ENCODE measurements at places on chromosomes 2 and 18.

GRCh38 chr18:3427944-3428343 is 22.0 kb upstream of the TGIF1 start:
- DNase-seq, result no peak

- no peak for DNase-seq
Observed at GRCh38 chr2:191885098-191885497, 38.2 kb upstream of the CAVIN2 start.

- no peak for DNase-seq
Observed at GRCh38 chr2:42960842-42961180, 168.4 kb upstream of the HAAO start.

DNA sequence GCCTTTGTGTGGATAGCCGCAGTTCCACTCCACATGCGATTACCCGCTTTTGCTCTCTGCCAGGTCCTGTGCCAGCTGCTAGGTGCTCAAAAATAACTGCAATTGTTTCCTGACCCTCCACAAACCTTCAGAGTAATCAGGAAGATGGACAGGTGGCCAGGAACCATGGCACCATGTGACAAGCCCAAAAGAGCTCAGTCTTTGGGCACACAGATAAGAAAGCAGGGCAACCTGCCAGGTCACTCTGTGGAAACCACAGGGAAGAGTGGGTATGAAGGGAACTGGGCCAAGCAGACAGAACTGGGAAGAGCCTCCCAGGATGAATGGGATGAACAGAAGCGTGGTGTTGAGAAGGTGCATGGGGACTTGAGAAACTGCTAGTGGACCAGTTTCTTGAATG is 79.4 kb upstream of the AGAP1 start:
- no peak for DNase-seq

DNA sequence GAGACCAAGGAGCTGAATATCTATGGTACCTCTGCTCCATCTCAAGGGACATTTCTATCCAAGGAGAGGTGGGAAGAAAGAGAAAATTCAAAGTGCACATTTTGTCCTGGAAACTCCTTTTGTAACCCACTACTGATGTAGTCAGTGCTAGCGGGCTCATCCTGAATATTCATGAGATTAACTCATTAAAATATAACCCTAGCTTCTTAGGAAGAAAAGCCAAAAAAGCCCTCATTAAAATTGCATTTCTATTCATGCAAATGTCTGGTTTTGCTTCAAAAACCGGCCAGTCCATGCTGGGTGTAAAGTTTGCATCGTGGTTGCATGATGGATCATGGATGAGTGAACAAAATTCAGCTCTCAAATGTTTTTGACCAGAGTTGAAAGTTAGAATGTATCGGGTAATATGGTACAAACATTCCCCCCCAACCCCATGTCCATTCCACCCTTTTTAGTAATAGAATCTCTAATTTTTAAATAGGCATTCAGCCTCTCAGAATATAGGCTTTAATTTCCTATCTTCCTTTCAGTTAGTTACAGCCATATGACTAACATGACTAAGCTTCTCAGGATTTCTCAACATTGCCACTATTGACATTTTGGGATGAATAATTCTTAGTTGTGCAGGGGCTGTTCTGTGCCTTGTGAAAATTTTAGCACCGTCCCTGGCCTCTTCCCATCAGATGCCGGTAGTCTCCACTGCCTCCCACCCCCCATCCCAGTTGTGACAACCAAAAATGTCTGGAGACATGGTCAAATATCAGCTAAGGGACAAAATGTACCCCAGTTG is 104.2 kb upstream of the RND3 start:
- no peak for DNase-seq

- no peak for DNase-seq
Observed at GRCh38 chr2:207229161-207229560, 63.4 kb upstream of the KLF7 start.

GRCh38 chr2:122514451-122514996 is 759.1 kb downstream of the TSN start:
- DNase-seq, result no peak

- DNase-seq, result no peak
Observed at GRCh38 chr2:2007551-2008501, 263.5 kb upstream of the PXDN start.

DNA sequence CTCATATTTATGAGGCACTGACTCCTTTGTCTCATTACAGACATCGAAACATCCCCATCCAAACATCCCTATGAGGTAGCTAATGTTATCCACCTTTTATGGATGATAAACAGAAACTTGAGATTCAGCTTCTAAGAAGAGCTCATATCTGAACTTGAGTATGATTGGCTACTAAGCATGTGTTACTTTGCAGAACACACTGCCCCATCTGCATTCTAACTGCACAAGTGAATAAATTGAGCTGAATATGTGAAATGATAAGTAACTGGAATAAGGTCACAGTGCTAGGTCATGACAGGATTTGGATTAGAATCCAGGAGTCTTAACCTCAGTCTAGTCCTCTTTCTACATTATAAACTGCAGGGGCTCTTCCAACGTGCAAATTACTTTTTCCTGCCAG is 172.7 kb downstream of the SETBP1 start:
- DNase-seq, result no peak

- no peak for DNase-seq
Observed at GRCh38 chr2:11027195-11027594, 115.5 kb downstream of the KCNF1 start.

DNA sequence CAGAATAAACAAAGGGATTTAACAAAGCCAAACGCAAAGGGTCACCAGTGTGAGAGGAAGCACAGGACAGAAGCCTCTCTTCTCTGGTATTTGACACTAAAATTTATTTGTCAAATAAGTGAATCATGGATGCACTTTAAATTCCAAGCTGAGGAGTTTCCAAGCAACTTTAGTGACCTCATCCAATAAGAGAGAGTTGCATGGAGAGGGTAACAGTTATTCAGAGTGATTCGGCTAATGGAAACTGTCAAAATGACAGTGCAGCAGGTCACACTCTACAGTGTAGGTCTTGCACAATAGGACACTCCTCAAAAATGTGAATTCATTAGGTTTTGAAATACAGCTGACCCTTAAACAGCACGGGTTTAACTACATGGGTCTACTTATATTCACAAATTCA is 103.9 kb upstream of the ACVR1C start:
- DNase-seq, result no peak
